ENCODE measurements at places on chromosomes 5 and 9.

DNA sequence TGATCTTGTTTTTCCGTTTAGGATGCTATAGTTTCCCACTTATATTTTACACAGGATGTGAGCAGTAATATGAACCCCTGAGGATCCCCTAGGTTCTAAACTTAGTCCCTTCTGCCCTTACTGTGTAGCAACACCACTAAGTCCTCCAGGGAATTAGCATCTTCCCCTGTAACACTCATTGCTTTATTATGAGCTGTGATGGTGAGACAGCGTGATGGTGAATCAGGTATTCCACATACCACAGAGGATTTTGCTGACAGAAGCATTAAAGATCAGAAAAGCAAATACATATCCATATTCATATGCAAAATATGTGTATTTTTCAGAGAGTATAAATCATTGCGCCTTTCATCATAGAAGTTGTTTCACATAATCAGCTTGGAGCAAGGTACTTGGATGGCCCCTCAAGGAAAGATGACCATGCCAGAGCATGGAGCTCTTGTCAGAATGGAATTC is 317.0 kb downstream of the ICE1 start:
- no peak for DNase-seq

GRCh38 chr5:73443829-73444498 is 4.6 kb downstream of the FOXD1 start:
- no peak for DNase-seq

- no peak for DNase-seq
Measured at GRCh38 chr5:127004721-127005120, 25.6 kb downstream of the MARCHF3 start.

DNA sequence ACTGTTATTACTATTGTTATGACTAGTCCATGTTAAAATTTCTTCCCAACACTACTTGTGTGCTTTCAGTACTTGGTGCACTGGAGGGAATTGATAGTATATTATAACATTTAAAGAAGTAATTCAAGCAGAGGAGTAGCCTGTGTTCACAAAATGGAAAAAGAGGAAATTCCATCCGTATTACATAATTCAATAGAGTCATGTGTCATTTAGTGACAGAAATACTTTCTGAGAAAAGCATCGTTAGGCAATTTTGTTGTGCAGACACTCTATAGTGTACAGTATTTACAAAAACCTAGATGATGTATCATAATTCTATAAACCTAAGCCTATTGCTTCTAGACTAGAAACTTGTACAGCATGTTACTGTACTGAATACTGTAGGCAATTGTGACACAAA is 78.3 kb upstream of the PCSK5 start:
- DNase-seq = no peak

GRCh38 chr9:37121881-37122280 is 1.5 kb downstream of the ZCCHC7 start:
- no peak for DNase-seq

GRCh38 chr9:8436786-8437185 is 637.2 kb upstream of the DMAC1 start:
- DNase-seq = no peak

GRCh38 chr5:61805101-61805500 is 473.0 kb downstream of the ZSWIM6 start:
- DNase-seq = no peak

All from chondrocyte (in vitro differentiated cells).